Suprapubic skin (tissue), 4 donors: ENCODE measurements at places on chromosomes 1 and 21. TPM values are rescaled to one million over a fixed set of nuclear protein-coding genes. Genes with fewer than 3 reads are reported as not detected.

Gene FAM76A
- 28.8 TPM for total RNA-seq

Gene KCNA3
- total RNA-seq: 0.34 TPM

Gene HES5
- 3.6 TPM for total RNA-seq

Gene IFI44L
- total RNA-seq: 2.9 TPM

Gene CFHR3
- not detected for total RNA-seq

Gene CYP4X1
- 8.1 TPM for total RNA-seq

Gene CHRM3
- total RNA-seq: 15.8 TPM

Gene AMIGO1
- total RNA-seq: 2.1 TPM

Gene RNF186
- 0.51 TPM for total RNA-seq

Gene TEX38
- not detected for total RNA-seq

Gene CD5L
- not detected for total RNA-seq

Gene LIN28A
- total RNA-seq: not detected

Gene PLPP3
- total RNA-seq: 32.3 TPM

DNA sequence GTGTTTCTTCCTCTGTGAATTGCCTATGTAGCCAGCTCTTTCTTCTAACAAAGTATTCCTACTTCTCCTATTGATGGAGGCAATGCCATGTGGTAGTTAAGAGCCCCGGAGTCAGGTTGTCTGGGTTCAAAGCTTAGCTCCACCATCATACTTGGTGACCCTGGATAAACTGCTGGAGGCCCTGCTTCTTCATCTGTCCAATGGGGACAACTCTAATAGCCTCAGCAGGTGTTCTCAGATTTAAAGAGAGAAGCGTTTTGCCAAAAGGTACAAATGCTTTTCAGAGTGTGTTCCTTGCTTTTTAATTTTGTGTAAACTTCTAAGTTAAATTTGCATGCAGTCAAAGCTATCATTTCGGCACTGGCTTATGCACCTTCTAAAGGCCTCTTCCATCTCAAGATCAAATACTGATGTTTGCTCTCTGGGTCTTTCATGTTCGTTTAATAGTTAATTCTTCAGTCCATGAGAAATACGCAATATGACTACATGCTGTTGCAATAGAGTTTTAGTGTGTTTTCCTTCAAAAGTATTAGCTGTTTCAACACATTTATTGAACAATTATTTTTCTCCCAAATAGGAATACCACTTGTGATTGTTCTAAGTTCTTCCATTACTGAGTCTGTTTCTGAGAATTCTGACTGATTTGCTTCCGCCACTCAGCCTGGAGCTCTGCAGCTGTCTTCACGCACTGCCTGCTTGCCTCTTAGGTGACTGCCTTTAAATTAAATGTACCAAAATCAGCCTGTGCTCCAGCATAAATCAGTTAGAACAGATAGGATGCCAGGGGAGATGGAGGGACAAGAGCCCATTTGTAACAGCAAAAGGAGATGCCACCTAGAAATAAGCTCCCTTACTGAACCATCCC lies 75.6 kb downstream of the CAPZB start:
- DNase-seq: no peak

- DNase-seq: no peak
Measured at GRCh38 chr1:220999872-221000863, 120.9 kb downstream of the HLX start.

DNA sequence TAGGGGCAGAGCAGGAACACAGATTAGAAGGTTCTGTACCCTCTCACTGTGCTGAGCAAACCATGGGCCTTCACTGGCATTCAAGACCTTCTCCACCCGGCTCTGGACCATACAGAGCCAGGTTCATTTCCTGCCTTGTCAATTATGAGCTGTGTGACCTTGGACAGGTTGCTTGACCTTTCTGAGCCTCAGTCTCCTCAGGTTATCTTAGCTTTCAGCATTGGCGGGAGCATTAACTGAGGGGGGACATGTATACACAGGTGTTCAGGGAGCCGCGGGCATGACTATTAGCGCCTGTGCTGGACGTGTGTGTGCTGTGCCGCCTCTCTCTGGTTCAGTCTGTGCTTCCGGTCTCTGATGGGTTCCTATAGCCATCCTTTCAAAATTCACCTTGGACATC lies 32.1 kb downstream of the HTR6 start:
- no peak for DNase-seq

DNA sequence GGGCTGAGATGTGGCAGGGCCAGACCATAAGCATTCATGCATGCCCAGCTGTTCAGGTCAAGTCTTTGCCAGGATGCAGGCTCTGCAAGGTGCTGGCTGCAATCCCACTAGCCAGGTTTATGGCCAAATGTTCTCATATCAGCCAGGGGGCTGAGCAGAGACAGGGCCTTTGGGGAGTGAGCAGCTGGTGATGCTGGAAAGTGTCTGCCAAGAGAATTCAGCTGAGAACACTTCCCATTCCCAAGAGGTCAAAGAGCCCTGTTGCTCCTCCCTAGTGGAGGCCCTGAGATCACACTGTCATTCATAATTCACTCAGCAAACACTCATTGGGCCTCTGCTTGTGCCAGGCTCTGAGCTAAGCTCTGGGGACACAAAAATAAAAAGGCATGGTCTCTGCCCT lies 150.3 kb downstream of the DMRTA2 start:
- no peak for DNase-seq

DNA sequence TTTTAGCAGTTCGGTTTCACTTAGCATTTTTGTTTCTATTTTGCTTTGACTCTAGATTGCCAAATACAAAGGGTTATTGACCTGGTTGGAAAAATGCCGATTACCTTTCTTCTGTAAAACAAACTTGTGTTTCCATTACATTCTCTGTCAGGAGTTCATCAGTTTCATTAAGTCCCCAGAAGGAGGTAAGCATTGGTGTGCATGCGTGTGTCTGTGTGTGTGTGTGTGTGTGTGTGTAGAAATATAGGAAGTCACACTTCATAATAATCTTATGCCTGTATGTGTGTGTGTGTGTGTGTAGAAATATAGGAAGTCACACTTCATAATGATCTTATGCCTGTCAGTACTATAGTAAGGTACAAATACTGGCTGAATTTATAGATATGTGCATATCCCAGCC lies 10.0 kb downstream of the RGSL1 start:
- no peak for DNase-seq

DNA sequence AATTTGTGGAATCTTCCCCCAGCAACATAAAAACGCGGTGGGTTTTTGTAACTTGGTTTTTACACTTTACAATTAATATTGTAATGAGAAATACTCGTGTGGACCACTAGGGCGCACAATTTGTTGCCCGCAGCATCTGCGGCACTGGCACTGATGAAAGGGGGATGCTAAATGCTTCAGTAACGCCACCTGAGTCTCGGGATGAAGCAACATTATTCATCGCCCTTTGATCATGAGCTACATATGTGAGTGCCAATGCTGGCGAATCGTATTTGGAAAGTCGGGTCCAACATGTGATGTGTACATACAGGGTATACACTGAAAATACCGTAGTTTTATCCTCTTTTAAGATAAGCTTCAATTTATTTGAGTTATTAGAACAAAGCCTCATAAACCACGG lies 34.2 kb upstream of the COX20 start:
- DNase-seq: no peak

DNA sequence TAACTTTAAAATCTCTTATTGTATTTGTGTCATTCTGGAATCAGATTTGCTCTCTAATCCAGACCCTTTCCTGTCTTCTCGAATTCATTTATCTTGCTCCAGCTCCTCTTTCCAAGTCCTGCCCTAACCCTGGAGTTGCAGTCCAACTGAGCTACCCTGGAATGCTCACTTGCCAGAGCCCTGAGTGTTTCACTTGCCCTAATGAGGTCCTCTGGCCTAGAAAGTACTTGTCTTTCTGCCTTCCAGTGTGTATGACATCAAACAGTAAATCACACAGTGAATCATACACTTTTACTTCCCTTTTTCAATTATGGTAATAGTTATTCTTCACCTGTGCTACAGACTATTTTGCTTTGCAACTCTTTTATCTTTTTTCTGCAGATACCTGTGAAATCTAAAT lies 96.9 kb downstream of the NEK7 start:
- no peak for DNase-seq

DNA sequence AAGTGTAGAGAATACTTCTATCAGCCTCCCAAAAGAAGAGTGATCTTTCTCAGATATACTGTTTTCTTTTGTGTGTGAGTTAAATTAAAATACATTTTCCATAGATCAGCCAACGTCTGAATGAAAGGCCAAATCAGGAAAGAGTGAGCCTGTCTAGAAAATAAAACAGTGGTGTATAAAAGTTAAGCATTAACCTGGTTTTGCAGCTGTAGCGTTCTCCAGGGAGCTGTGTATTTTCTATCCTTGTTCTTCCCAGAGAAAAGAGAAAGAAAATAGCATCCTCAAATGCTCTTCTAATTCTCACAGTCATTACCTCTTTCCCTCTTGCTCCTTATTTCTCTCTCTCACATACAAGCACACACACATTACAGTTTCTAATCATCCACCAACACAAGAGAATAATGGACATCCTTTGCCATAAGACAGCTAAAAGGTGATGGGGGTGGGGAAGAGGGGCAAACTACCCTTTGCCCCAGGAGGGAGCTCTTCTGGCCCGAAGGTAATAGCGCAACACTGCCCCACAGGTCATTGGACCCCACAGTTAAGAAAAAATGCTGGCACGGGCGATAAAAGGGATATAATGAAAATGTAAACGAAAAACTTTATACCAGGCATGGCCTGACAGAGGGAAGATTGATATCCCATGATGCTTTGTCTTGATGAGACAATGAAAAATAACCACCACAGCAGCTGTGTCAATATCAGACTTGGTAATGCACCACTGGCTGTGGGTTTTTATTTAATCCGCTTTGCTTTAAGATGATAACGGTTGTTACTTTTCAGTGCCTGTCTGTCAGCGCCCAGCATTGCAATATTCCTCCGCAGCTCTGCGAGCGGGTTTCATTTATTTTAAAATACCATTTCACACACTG lies 150.3 kb downstream of the NUF2 start:
- DNase-seq: no peak

DNA sequence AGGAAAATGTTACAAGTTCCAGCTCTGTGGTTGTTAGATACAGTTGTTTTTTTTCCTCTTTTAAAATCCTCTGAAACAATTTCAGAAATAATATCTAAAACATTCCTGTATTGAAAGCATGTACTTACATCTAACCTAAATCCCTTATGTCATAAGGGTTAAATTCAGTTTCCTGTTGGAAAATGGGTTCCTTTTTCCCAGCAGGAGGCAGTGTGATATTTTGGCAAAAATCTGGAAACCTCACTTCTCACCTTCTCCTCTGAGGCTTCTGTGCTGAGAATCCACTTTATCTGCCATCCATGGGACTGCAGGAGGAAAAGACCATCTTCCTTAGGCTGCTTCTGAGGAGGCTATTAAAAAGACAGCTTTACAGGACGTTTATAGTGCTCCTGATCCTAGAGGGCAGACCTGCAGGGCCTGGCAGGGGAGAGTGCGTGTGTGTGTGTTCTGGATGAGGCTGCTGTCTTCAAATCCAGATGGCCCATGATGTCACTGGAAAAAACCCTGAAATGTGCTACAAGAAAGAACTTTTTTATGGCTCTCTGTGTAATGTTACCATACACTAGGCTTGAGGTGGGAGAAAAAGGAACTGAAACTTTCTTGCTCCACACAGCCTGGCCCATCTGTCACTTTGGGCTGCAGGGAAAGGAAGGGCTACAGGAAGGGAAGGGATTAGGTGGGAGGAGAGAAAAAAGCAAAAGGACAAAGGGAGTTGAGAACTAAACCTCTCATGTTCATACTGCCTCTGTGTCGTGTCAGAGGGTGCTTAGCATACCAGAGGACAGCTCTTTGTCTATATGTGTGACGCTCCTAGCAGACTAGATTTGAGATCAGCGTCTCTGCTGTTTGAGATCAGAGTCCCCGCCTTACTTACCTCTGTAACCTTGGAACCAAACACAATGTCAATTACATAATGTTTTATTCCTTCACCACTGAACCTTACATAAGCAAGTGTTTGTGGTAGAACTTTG lies 379.2 kb upstream of the SPAG17 start:
- no peak for DNase-seq

DNA sequence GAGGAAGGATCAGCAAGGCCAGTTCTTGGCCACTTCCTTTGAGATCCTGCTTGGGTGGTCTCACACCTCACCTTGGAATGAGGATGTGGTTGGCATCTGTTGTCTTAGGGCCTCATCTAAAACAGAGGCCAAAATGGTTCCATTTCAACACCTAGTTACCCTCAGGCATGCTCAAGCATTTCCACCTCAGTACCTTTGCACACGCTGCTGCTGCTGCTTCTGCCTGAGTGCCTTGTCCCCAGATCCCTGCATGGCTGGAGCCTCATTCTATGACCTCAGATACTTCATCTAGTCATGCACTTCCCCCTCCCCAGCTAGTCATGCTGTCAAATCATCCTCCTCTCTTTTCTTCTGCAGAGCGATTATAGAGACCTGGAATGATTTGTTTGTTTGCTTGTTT lies 86.8 kb downstream of the ACTL8 start:
- no peak for DNase-seq

- no peak for DNase-seq
Measured at GRCh38 chr1:7042322-7043190, 257.3 kb downstream of the CAMTA1 start.

GRCh38 chr1:168613038-168613451 lies 36.6 kb downstream of the XCL1 start:
- no peak for DNase-seq

GRCh38 chr21:33325222-33326067 lies 675 bp downstream of the IFNAR1 start:
- DNase-seq: peak; percentile 86

GRCh38 chr1:186896211-186896610 lies 67.5 kb downstream of the PLA2G4A start:
- DNase-seq: no peak

DNA sequence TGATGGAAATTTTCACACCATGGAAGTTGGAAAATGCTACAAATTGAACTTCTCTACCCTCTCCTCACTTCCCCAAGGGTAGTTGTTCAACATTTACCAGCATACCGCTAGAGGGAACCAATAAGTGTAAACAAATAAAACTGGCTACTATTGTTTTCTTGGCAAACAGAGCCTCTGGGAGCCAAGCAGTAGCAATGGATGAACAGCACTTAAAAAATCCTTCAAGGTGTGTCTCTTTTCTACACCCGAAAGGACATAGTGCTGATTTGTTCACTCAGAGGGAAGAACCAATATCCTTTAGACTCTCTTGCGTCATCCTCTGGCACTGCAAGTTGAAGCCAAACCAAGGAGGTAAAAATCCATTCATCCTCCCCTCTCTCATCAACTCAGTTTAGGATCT lies 161.5 kb downstream of the TBX15 start:
- DNase-seq: no peak

DNA sequence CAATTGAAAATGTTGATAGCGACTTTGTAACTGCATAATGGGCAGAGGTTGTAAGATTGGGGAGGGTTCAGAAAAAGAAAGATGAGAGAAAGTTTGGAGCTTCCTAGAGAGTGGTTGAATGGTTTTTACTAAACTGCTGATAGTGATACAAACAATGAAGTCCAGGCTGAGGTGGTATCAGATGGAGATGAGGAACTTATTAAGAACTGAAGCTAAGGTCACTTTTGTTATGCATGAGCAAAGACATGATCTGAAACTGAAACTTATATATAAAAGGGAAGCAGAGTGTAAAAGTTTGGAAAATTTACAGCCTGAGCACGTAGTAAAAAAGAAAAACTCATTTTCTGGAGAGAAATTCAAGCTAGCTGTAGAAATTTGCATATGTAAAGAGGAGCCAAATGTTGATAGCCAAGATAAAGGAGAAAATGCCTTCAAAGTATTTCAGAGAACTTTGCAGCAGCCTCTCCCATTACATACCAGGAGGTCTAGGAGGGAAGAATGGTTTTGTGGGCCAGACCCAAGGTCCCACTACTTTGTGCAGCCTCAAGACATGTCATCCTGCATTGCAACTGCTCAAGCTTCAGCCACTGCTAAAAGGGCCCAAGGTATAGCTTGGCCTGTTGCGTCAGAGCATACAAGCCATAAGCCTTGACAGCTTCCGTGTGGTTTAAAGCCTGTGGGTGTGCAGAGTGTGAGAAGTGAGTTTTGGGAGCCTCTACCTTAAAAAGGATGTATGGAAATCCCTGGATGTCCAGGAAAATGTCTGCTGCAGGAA lies 843.9 kb downstream of the AMY1C start:
- DNase-seq: no peak
